ENCODE measurements at places on chromosomes 13 and 19.

GRCh38 chr19:1867349-1867724 lies 4.0 kb upstream of the KLF16 start:
- no peak for DNase-seq

GRCh38 chr19:31294189-31294588 lies 55.0 kb downstream of the TSHZ3 start:
- DNase-seq = no peak

DNA sequence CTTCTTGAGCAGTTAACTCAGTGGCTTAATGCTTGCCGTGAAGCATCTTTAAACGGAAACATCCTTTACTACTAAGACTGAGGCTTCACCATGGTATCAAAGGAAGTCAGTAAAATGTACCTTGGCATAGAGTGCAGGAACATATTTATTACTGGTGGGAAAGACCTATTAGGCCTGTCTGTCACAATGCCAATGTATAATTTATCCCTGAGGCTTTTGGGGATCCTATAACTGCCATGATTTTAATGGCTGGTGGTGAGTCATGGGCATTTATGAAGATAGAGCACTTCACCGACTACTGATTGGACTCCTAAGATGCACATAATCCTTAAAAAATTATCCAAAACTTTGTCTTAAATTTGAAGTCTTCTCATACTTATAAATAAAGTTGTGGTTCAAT lies 79.6 kb downstream of the FGF14 start:
- DNase-seq = no peak

- no peak for DNase-seq
These were observed 3.3 kb downstream of the MATK start for GRCh38 chr19:3782903-3783302.

GRCh38 chr19:31906111-31906871 lies 439.1 kb upstream of the ZNF507 start:
- DNase-seq = no peak

GRCh38 chr19:35122687-35123551 lies 7.3 kb downstream of the FXYD3 start:
- DNase-seq = no peak

- DNase-seq = no peak
These were observed 3.8 kb downstream of the KCTD12 start for GRCh38 chr13:76882431-76882830.

DNA sequence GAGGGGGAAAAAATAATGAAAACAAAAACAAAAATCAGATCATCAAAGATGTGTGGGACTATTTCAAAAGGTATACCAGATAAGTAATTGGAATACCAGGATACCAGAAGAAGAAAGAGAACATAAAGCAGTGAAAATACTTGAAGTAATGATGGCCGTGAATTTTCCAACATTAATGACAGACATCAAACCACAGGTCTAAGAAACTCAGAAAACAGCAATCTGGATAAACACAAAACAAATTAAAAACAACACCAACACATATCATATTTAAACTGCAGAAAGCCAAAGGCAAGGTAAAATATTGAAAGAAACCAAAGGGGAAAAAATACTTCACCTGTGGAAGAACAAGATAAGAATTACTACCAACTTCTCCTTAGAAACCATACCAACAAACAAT lies 24.2 kb upstream of the UFM1 start:
- DNase-seq = no peak
